ENCODE measurements at places on chromosomes 11 and 22.

GRCh38 chr11:115178705-115179104 lies 325.5 kb downstream of the CADM1 start:
- no peak for DNase-seq

DNA sequence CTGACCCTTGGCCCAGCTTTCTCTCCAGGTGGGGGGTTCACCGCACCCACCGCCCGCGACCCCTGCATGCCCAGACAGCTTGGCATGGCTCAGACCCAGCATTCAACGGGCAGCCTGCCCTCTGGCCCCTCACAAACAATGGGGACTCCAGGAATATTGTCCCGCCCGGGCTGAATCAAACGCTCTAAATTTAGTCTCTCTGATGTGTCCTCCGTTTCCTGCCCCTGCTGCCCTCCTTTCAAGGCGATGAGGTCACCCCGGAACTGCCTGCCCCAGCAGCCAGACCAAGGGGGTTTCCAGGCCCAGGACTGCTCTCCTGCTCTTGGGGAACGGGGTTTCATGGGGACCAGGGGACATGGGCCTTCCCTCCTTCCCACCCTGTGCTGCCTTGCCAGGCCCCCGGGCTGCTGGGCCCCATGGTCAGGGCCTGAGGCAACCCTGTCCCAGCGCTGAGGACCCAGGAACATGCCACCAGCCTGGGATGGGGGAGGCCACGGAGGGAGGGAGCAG lies 10.1 kb upstream of the PDGFB start:
- DNase-seq, result peak; percentile 32

- no peak for DNase-seq
These were observed 2.0 kb downstream of the HBG1 start for GRCh38 chr11:5247472-5248192.

DNA sequence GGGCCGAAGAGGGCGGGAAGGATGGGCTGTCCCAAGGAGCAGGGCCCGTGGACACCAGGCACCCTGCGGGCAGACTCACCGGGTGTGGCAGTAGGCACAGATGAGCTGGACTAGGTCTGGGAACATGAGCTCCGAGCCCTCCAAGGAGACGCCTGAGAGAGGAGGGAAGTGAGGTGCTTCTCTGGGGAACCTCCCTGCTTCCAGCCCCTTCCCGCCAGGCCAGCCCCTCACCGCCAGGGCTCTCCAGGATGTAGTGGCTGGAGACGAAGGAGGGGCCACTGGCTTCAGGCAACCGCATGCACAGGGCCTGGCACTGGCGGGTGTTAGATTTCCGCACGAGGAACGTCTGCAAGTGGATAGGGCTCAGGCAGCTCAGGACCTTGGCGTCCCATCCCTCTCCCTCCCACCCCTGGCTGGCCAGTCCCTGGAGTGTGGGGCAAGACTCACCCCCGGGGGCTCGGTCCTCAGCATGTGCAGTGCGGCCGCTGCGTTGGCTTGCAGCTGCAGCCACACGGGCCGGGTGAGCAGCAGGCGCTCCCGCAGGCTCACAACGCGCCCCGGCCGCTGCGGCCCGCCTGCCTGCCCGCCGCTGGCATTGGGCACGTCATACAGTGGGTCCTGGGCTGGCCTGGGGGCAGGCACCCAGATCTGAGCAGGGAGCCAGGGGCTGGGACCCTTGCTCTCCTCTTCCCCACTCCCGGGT lies 552 bp downstream of the RIN1 start:
- no peak for DNase-seq

- no peak for DNase-seq
These were observed 13.0 kb downstream of the MRPL21 start for GRCh38 chr11:68890490-68891231.

DNA sequence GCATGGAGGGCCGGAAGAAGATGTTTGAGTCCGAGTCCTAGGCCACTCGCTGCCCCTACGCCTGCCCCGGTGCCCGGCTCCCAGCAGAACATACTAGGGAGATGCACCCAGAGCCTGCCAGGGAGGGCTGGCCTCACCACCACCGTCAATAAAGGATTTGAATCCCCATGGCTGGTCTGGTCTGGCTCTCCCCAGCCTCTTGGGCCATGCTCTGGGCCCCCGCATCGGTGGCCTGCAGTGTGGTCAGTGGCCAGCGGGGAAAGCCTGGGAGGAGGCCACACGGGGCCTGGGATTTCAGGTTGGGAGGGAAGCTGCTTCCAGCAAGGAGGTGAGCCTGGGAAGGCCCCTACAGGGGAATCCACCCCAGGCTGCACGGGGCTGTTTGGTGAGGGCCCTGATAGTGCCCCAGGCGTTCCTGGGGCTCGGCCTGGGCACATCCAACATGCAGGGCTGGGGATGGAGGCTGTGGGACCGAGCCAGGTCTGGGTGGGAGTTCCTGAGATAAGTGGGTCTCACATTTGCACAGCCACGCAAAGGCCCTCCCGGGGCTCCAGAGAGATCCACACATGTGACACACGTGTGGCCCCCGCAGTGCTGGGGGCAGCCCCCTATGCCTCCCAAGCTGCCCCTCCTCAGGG lies 2.8 kb downstream of the TNNI2 start:
- no peak for DNase-seq

- DNase-seq, result no peak
These were observed 418.3 kb downstream of the TBC1D22A start for GRCh38 chr22:47180796-47181195.

GRCh38 chr11:64848826-64849597 lies 4.6 kb upstream of the CDC42BPG start:
- DNase-seq, result no peak

DNA sequence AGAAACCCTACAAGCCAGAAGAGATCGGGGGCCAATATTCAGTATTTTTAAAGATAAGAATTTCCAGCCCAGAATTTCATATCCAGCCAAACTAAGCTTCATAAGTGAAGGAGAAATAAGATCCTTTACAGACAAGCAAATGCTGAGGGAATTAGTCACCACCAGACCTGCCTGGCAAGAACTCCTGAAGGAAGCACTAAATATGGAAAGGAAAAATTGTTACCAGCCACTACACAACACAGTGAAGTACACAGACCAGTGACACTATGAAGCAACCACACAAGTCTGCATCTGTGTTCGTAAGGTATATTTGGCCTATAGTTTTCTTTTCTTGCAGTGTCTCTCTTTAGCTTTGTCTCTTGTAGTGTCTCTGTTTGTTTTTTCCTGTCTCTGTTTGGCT lies 29.0 kb downstream of the TMEM225 start:
- DNase-seq, result no peak

- no peak for DNase-seq
These were observed 955.7 kb downstream of the DLG2 start for GRCh38 chr11:84671325-84671999.

- no peak for DNase-seq
These were observed 44.7 kb downstream of the ABTB2 start for GRCh38 chr11:34313099-34313517.

- no peak for DNase-seq
These were observed 6.0 kb downstream of the TUBA8 start for GRCh38 chr22:18116634-18117033.

DNA sequence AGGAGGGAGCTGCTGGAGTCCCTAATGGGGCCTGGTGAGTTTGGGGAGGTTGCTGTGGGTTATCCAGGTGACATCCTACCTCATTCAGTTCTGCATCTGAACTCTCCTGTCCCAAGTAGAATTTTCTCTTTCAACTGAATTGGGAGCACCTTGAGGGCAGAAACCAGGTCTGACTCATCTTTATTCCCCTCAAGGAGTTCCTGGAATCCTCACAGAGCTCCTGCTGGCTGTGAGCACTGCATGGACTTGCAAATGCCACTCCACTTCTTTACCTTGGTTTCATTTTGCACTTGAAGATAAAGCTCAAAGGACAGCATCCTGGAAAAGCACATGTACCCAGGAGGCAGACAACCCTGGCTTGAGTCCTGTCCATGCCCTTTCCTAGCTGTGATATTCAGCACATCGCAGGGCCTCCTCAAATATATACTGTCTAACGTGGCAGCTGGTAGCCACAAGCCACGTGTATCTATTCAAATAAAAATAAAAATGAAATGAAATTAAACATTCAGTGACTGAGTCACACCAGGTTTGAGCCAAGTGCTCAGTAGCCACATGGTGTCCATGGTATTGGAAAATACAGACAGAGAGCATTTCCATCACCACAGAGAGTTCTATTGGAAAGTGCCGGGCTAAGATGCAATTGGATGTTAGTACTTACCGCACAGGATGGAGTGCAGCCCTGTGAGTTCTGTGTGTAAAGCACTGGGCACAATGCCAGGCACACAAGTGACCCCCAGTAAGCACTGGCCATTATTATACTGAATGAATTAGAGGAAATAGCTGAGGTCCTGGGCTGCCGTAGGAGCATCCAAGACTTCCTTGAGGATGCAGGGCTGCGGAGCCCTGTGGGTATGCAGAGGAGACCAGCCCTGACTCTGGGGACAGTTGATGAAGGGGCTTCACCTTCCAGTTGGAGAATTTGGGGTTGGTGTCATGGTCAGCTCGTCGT lies 149.0 kb downstream of the PKNOX2 start:
- DNase-seq, result no peak

DNA sequence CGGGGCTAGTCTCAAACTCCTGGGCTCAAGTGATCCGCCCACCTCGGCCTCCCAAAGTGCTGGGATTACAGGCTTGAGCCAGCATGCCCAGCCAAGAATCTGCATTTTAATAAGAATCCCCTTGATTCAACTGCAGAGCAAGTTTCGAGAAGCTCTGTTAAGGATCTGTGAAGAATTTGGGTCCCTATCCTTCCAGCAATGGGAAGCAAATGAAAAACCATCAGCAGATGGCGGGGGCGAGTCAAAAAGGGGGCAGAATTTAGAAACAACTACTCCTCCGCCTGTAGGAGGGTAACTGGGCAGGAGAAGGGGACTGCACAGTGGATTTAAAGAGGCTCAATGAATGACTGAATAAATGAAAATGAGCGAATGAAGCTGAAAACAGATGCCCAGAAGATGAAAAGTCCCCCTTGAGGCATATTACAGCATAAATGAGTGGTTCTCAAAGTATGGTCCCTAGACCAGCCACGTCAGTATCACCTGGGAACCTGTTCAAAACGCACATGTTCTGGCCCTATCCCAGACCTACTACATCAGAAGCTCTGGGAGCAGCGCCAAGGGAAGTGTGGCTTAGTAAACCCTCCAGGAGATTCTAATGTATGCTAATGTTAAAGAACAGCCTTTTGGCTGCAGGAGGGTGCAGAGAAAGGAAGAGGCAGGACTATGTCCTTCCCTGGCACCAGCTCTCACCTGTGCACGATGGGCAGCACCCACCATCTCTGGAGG lies 15.0 kb downstream of the VWCE start:
- no peak for DNase-seq

DNA sequence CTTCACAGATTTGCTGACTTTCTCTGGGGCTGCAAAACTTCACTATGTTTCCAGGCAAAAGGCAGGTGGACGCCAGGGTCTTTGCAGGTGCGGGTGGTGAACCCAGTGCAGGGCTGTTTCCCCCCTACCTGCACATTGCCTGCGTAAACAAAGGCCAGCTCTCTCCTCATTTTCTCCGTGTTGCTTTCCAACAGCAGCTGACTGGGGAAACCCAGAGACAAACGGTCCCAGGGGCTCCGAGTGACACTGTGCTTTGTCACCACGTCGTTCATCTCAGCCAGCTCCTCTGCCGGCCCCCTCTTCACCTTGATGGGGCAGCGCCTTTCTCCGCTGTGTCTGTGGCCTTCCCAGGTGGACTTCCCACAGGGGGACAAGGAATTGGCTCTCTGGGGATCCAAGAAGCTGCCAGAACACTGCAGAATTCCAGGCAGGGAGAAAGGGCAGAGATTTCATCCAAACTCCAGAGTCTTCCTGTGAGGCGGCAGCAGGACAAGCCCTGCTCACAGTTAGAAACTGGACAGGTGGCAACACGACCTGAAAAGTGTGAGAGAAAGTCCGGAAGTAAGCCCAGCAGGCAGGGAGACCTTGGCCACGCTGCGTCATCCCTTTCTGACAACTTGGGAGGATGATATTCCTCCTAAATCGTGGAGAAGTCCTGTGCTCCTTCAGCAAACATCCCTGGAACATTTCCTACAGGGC lies 1493.7 kb downstream of the TBC1D22A start:
- no peak for DNase-seq

GRCh38 chr11:8829556-8829955 lies 81.4 kb upstream of the AKIP1 start:
- no peak for DNase-seq

- peak; percentile 89 for DNase-seq
These were observed at the start of gene MAJIN for GRCh38 chr11:64971421-64972233. Gene MAJIN, minus strand, starts transcription at chr11:64972108. Its CDS starts 12,703 bp downstream, at chr11:64959405.

DNA sequence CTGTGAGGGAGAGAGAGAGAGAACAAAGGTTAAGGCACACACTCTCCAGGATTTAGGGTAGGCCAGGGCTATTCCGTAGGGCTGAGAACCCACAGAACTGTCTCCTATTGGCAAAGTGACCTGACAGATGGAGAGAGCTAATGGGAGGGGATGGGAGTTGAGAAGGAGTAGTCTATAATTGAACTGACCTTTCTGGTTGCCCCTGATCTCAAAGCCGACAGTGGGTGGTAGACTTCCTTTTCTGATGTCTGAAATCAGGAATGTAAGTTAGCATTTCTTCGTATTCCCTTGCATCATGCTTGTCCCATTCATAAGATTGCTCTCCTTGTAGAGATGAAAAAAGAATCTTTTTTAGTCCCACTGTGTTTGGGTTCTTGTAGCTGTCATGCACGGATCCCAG lies 210.1 kb downstream of the NTM start:
- DNase-seq, result no peak

GRCh38 chr11:85652786-85653447 lies 5.2 kb downstream of the TMEM126A start:
- no peak for DNase-seq

GRCh38 chr11:46612326-46612725 lies 4.7 kb downstream of the HARBI1 start:
- DNase-seq, result no peak

DNA sequence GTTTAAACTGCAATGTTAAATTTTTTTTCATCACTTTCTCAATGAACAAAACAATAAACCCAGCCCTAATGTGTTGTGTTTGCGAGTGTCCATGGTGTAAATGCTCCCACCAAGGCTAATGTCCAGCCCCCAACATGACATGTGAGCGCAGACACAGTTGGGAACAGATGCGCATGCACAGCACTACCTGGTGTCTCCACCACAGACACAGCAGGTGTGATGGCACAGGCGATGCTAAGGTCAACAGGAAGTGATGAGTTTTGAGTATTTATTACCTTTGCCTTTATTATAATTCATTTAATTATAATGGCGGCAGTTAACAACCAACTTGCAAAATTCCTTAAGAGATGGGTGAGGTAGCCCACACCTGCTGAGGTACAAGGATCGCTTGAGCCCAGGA lies 42.9 kb downstream of the MICAL3 start:
- DNase-seq, result no peak

- no peak for DNase-seq
These were observed 8.5 kb downstream of the EMID1 start for GRCh38 chr22:29214232-29214631.

GRCh38 chr11:60124802-60125432 lies 36.5 kb downstream of the MS4A2 start:
- DNase-seq, result no peak

DNA sequence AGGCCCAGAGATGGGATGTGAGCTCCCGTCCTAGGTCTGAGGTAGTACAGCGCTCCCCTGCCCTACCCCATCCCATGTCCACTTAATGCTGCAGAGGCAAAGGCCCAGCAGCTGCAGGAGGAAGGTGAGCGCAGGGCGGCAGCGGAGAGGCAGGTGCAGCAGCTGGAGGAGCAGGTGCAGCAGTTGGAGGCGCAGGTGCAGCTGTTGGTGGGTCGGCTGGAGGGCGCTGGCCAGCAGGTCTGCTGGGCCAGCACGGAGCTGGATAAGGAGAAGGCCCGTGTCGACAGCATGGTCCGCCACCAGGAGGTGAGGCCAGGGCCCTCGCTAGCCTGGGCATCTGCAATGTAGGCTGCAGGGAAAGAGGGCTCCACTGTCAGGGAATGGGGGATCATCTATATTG lies 15.2 kb downstream of the CCDC157 start:
- DNase-seq, result no peak
